NCI-H1105 treated with DMSO at 0.1 percent for 48 hours (cell line): ENCODE measurements at places on chromosomes 3 and 15.

- DNase-seq, result no peak
These were observed 612.9 kb downstream of the ZNF385D start for GRCh38 chr3:21138085-21138484.

- no peak for DNase-seq
These were observed 2.3 kb downstream of the C3orf70 start for GRCh38 chr3:185150561-185150960.

- DNase-seq, result no peak
These were observed 131.6 kb upstream of the RASGRP1 start for GRCh38 chr15:38696109-38696727.

DNA sequence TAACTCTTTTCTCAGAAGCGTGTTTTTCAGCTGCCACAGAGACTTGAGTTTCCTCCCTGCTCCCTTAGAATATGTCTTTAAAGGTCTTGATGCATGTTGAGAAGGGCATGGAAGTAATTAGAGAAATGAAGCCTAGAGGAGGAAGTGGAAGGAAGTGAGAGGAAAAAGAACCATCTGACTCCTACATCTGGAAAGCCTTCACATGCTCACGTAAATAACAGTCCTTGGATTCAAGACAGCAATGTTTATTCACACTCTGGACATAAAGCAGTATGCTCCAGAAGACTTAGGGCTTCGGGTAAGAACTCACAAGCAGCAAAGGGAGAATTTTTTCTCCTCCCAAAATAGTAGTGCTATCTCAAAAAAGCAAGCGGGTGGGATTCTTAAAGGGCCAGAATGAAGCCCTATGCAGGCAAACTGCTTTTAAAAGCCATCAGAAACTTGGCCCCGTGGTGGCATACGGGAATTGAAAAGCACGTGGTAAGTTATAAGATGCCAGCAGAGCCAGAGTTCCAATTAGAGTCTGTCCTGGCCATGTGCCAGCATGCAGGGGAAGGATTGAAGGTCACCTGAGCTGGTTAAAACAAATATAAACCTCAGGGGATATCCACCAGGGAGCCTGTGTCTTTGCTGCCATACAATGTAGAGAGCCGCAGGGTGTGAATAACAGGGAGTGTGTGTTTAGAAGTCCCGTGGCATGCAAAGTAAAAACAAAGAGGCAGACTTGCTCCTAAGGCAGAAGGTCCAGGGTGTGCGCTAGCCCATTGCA, 380.8 kb upstream of the NDN start:
- no peak for DNase-seq

DNA sequence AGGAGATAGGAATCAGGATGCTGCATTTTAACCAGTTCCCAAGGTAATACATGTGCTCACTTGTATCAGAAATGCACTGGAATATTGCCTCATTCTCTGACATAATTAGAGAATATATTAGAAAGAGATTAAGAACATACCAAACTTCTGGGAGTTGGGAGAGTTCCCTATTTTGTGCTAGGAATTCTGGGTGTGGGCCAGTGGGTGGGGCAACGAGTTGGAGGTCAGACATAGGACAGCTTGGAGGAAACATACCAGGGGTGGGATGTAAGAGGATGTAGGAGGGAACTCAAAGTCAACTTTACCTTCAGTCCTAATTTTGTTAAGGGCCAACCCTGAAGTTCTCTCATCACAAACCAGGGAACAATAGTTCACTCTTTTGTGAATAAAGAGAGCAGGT, 83.6 kb downstream of the SLC7A14 start:
- DNase-seq, result no peak

DNA sequence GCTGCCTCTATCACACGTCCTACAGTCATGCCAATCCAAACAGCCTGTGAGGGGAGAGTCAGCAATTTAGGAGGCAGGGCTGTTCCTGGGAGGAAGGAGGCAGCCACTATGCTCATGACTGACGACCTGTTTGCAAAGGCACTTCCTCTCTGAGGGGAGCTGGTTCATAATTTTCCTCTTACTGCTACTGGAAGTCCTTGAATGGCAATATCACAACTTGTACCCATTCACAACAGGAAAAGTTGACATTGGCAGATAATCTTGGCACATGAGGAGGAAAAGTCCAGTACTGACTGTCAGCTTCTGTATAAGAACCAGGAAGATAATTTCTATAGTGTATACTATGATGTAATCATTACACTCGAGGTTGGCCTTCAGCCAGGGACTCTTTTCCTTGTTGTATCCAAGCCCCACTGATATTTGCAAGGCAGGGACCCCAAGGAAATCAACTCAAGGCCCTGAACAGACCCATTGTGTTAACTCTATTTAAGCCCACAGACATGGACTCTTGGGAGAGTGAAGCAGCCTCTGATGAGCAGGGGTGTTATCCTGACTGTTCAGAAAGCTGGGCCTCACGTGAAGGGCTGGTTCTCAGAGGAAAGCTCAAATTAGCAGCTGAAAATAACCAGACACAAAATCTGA, 267.3 kb upstream of the ADAMTS9 start:
- no peak for DNase-seq

DNA sequence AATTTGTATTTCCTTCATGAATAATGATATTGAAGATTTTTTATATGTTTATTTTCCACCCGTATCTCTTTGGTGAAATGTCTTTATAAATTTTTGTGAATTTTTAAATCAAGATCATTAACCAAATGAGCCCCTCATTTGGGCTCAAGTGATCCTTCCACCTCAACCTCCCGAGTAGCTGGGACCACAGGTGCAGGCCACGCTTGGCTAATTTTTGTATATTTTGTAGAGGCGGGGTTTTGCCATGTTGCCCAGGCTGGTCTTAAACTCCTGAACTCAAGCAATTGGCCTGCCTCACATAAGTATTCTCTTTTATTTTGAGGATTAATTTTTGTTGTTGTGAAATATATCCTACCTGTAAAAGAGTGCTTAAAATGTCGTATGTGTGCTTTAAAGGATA, 4.9 kb downstream of the BBS4 start:
- no peak for DNase-seq

DNA sequence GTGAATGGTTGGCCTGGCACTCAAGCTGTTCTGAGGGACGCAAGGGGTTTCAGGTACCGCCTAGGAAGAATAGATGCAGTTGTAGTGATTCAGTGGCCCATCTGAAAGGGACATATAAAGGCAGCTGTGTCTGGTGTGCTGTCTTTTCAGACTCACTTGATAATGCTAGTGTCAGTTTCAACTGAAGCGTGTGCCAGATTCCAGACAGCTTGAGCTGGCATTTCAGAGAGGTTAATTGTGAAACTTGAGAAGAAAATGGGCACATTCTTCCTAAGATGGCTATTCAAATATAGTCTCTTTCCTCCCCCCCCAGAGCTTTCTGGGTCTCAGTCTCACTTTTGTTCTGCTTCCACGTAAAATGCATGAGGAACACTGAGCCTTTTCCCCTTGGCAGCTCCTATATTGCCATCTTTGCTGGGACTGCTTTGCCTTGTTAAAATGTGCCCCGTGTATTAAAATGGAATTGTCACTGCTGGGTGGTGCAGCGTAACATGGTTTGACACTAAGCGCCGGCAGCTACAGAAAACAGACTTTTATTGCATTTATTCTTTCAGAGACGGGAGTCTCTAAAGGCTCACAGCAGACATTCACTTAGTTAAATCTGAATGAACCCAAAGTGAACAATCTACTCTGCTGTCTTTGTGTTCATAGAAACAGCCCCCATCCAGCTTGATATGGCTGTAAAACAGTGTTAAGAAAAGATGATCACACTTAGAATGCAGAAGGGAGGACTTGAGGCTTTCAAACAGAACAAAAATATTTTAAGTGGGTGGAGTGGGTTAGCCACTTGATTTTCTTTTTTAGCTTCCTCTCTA, 478.7 kb downstream of the RBMS3 start:
- peak; percentile 89 for DNase-seq

DNA sequence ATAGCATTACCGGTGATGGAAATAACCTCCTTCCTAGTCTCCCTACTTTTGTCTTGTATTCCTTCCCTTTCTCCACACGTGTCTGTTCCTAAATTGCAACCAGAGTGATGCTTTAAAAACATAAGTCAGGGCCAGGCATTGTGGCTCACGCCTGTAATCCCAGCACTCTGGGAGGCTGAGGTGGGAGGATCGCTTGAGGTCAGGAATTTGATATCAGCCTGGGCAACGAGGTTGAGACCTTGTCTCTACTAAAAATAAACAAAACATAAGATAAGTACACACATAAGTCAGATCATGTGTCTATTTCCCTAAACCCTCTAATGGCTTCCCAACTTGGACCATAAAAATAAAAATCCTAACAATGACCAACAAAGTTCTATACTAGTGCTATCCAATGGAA, 18.4 kb downstream of the ARMC8 start:
- DNase-seq, result no peak

GRCh38 chr15:66252685-66253417, 699 bp downstream of the MEGF11 start:
- peak; percentile 66 for DNase-seq

- DNase-seq, result no peak
These were observed 178.3 kb downstream of the SUCNR1 start for GRCh38 chr3:152051501-152052404.

DNA sequence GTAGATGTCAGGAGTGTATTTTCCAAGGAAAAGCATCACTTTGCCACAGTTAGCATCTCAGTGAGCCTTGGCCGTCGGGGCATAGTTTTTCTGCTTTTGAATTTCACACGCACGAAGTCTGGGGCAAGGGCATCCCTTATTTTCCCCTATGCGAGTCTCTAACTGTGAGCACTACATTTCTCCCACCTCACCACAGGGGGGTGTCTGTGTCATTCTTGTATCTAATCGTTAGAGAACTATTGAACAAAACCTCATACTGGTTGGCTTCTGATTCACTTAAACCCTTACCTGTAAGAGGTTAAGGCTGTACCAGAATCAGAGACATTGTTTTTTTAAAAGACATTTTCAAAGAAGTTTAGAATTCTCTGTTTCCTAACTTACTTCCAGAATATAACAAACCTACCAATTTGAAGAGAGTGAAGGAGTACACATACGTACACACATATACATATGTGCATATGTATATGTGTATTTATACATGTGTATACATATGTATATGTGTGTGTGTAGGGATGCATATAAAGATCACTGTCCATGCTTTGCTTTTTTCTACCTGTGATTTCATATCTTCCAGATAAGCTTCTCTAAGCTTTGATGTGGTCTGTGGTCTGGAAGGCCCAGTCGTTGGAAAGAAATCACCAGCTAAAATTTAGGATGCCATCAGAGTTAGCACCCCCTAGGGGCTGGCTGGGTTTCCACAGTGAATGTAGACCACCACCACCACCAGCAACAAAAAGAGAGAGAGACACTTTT, 49.4 kb downstream of the MYZAP start:
- DNase-seq, result peak; percentile 16

GRCh38 chr3:55434789-55435188, 52.3 kb downstream of the WNT5A start:
- no peak for DNase-seq

- DNase-seq, result no peak
These were observed 293.3 kb upstream of the CNTN4 start for GRCh38 chr3:1805331-1805730.

DNA sequence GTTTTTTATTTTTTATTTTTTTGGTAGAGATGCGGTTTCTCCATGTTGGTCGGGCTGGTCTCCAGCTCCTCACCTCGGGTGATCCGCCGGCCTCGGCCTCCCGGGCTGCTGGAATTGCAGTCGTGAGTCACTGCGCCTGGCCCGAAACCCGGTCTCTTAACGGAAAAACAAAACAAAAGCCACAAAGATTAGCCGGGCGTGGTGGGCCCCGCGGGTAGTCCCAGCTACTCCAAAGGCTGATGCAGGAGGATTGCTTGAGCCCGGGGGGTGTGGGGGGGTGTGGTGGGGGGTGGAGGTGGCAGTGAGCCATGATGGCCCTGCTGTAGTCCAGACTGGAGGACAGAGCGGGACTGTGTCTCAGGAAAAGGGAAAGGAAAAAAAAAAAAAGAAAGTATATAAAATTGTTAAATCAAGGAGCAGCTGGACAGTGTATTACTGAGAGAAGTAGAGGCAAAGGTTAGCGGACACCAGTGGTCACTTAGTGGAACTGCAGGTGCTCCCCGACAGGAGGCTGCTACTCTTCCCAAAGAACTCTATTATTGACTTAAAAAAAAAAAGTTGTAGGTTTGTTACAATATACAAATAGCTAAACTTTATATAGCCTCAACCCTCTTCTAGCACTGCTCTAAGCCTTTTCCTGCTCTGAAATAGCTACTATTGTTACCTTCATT, 30.3 kb upstream of the TUBGCP5 start:
- no peak for DNase-seq

DNA sequence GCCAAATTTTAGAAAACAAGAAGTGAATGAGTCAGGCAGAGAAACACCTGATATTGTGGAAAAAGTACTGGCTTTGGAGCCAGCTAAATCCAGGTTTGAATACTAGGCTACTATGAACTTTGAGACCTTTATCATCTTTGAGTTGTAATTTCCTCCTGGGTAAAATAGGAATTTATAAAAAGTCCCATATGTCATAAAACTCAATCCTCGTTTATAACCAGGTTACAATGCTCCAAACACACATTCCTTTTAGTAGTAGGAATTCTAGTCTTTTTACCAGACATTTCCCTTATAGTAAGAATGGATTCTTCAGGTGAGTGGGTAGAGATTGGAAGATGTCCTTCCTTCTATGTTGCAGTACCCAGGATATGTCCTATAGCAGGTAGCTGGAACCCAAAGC, 16.7 kb upstream of the DPH6 start:
- no peak for DNase-seq

GRCh38 chr3:20145874-20146273, 40.1 kb downstream of the SGO1 start:
- no peak for DNase-seq

DNA sequence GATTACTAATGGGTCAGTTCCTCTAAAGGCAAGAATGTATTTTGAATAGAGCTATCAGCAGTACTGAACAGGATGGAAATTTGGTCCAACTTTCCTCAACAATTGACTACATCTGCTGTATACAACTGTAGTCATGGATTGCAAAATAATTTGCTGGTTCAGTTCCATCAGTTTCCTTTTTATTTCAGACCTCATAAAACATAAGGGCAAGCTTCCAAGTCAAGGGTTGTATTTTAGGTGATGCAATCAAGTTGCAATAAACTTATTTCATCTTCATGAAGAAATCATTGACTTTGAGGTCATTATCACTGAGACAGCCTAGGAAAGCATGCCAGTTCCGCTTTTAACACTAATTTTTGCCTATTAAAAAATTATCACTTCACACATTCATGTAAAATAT, 90.4 kb upstream of the TSEN2 start:
- DNase-seq, result no peak

GRCh38 chr3:154338008-154338407, 13.7 kb upstream of the DHX36 start:
- DNase-seq, result no peak
